ENCODE measurements at places on chromosomes 4 and X. TPM values are rescaled to one million over a fixed set of nuclear protein-coding genes. Genes with fewer than 3 reads are reported as not detected.

The GAB1 gene
- total RNA-seq, result 3.6 TPM

The TBC1D8B gene
- 3.6 TPM for total RNA-seq

The NSG1 gene
- not detected for total RNA-seq

The MAPK10 gene
- total RNA-seq, result 0.10 TPM

The CXCL5 gene
- 155 TPM for total RNA-seq

The TBX22 gene
- total RNA-seq, result not detected

The POF1B gene
- total RNA-seq, result 11.9 TPM

The ADH1B gene
- not detected for total RNA-seq

The IGFBP7 gene
- total RNA-seq, result 4.3 TPM

The WFS1 gene
- 4.5 TPM for total RNA-seq

The PSAPL1 gene
- total RNA-seq, result not detected

The LRRC66 gene
- total RNA-seq, result 0.12 TPM

The PRDM5 gene
- 10.0 TPM for total RNA-seq

The CCKAR gene
- not detected for total RNA-seq

The PFKFB1 gene
- 0.35 TPM for total RNA-seq

The RIBC1 gene
- total RNA-seq, result 1.5 TPM

The PARM1 gene
- total RNA-seq, result 0.52 TPM

The ENOPH1 gene
- 57.6 TPM for total RNA-seq

The ABRAXAS1 gene
- 21.2 TPM for total RNA-seq

The IL21 gene
- total RNA-seq, result not detected

The ZIC3 gene
- total RNA-seq, result not detected

The PABPC4L gene
- not detected for total RNA-seq

The TAF7L gene
- total RNA-seq, result not detected

The PNMA3 gene
- total RNA-seq, result not detected

The XK gene
- total RNA-seq, result 0.62 TPM

The SRPX gene
- 78.0 TPM for total RNA-seq

The STOX2 gene
- total RNA-seq, result 4.4 TPM

The MAGEB1 gene
- not detected for total RNA-seq

The PRSS12 gene
- total RNA-seq, result 1.1 TPM

The PNMA6F gene
- not detected for total RNA-seq

The SHROOM2 gene
- 0.17 TPM for total RNA-seq

The LAMTOR3 gene
- 44.7 TPM for total RNA-seq

The AMBN gene
- total RNA-seq, result not detected

The PABPC5 gene
- total RNA-seq, result not detected

The MUC7 gene
- not detected for total RNA-seq

Measured in NCI-H460 (cell line).